Neural progenitor cell (in vitro differentiated cells): ENCODE measurements at places on chromosomes 12 and 14. TPM values are rescaled to one million over a fixed set of nuclear protein-coding genes. Genes with fewer than 3 reads are reported as not detected.

Gene TAS2R8
- 0.22 TPM in 1 of 2 replicates, not detected in the other for total RNA-seq

Gene ANG
- 0.99 TPM in 1 of 2 replicates, not detected in the other for total RNA-seq

Gene CCDC196
- total RNA-seq, result not detected in 2 replicates

Gene B4GALNT1
- total RNA-seq, result 0.28 and 1.1 TPM in 2 replicates

GRCh38 chr12:23699031-23699430, 250.4 kb downstream of the SOX5 start:
- peak overlapping the region; percentile 2 for H3K27ac ChIP-seq
- no peaks in the 10 kb centered on the region for H3K27me3 ChIP-seq
- H3K36me3 ChIP-seq, result peaks cover 13% of the 10 kb centered on the region

GRCh38 chr12:33450480-33450879, 10.9 kb upstream of the SYT10 start:
- no peaks in the 10 kb centered on the region for H3K36me3 ChIP-seq
- no peak overlapping the region for H3K4me3 ChIP-seq
- H3K4me1 ChIP-seq, result no peaks in the 10 kb centered on the region
- no peak for DNase-seq
- H3K27ac ChIP-seq, result no peak overlapping the region

DNA sequence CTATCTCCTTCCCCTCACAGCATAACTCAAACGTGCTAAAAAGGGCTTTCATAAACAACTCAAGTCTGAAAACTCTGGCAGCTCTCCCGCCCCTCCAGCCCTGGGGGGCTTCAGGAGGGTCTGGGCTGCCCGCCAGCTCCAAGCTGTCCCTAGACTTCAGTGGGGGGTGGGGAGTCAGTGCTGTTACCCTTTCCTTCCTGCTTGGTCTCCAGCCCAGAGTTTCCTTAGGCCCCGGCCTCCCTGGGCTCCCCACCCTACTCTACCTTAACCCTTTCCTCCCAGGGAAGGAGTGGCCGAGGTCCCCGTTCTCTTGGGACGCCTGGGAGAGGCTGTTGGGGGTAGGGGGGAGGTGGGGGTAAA, 530 bp upstream of the NYNRIN start:
- H3K4me1 ChIP-seq, result peaks cover 40% of the 10 kb centered on the region
- H3K27me3 ChIP-seq, result no peaks in the 10 kb centered on the region
- no peaks in the 10 kb centered on the region for H3K36me3 ChIP-seq
- no peak overlapping the region for H3K27ac ChIP-seq
- peak; percentile 60 for DNase-seq

- no peak overlapping the region for H3K4me3 ChIP-seq
- peaks cover 23% of the 10 kb centered on the region for H3K4me1 ChIP-seq
- H3K27me3 ChIP-seq, result no peaks in the 10 kb centered on the region
- no peak overlapping the region for H3K27ac ChIP-seq
- H3K36me3 ChIP-seq, result no peaks in the 10 kb centered on the region
- DNase-seq, result no peak
Measured at GRCh38 chr12:51028813-51029150, 2.6 kb upstream of the SLC11A2 start.

DNA sequence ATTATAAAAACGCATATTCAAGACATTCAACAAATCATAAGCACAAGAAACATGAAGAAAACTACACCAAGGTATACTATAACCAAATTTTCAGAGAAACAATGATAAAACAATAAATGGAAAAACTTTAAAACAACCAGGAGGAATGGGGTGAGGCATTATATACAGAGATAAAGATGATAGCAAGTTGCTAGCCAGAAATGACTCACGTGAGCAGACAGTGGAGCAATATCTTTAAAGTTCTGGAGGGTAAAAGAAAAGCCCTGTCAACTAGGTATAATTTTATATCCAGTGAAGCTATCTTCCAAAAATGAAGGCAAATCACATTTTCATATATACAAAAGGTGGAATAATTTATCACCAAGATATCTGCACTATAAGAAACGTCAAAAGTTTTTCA, 97.8 kb upstream of the PCED1B start:
- no peaks in the 10 kb centered on the region for H3K36me3 ChIP-seq
- no peak overlapping the region for H3K4me3 ChIP-seq
- no peak for DNase-seq
- H3K4me1 ChIP-seq, result peaks cover 6% of the 10 kb centered on the region

DNA sequence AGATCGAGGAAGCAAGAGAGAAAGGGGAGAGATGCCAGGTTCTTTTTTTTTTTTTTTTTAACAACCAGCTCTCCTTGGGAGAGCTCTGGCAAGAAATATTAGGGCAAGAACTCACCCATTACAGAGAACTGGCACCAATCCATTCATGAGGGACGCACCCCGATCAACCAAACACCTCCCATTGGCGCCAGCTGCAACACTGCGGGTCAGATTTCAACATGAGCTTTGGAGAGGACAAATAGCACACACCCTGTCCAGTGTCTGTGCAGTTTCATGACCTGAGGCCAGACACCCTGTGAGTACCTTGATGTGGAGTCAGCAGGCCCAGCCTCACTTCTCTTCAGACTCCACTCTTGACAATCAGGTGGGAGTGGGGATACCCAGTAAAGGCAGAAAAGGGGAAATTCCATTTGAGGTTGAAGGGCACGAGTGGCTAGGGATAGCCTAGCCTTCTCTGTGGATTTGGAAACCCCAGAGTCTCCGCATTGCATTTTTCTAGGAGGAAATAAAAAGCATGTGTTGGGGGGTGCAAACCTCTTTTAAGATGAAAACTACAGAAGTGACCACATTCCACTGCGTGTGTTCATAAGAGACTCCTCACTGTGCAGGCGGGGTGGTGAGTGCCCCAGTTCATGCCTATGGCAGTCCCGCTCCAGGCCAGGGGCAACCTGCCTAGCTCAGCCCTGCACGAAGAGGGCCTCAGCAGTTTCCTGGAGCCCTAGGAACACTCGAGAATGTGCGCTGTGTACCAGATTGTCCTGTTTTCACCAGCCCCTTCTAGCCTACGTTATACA, 42.4 kb upstream of the GPATCH2L start:
- H3K36me3 ChIP-seq, result no peaks in the 10 kb centered on the region
- no peak for DNase-seq
- no peak overlapping the region for H3K27ac ChIP-seq
- H3K4me3 ChIP-seq, result no peak overlapping the region
